ENCODE measurements at places on chromosomes 6 and 20.

DNA sequence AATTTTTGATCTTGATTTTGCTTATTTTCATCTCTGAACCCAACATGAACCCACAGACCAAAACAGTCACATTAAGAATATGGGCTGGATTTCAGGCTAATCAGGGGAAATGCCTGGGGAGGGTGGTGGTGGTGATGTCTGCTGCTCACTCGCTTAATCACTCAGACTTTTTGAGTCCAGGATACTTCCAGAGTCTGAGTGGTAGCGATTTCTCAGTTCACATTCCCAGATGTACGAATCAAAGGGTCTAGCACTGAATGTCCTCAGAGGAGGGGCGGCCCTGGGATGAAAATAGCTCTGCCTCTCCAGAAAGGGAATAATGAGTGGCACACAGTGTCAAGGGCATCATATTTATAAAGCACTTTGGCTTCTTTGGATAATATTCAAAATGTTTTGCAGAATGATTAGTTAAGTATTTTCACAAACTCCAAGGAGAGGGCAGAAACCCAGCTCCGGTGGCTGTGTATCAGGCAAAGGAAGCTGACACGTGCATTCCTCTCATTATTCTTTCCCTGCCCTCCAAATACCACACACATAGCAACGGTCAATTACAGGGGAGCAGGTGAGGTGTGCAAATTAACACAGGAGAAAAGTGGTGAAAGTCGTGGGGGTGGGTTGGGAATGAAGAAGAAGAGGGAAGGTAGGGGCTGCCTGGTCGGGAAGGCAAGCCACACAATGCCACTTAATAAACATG, 345.2 kb upstream of the RSPO3 start:
- H3K27ac ChIP-seq = no peak overlapping the region
- no peak for DNase-seq

DNA sequence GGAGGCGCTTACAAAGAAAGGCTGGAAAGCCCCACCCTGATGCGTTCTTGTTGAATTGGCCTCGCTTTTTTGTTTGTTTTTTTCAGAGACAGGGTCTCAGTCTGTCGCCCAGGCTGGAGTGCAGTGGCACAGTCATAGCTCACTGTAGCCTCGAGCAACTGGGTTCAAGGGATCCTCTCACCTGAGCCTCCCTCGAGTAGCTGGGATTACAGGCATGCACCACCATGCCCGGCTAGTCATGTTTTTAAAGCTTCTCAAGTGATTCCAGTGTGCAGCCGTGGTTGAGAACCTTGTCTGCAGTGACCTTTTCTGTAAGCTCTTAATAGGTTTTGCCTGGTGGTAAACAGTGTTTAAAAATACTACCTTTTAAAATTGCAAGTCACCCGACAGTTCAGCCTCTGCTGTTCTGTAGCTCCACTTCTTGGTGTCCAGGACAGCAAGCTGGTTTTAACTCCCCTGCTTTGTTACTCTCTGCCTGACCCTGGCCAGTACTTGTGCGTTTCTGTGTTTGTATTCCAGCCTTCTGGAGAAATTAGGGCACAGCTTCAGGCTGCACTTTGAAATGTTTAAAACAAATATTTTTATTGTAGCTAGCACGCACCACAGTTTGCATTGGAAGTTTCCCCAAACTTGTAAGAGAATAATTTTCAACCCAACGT, 54.4 kb downstream of the KDM1B start:
- no peak overlapping the region for H3K27ac ChIP-seq
- no peaks in the 10 kb centered on the region for H3K27me3 ChIP-seq
- no peak for DNase-seq
- no peaks in the 10 kb centered on the region for H3K4me1 ChIP-seq

DNA sequence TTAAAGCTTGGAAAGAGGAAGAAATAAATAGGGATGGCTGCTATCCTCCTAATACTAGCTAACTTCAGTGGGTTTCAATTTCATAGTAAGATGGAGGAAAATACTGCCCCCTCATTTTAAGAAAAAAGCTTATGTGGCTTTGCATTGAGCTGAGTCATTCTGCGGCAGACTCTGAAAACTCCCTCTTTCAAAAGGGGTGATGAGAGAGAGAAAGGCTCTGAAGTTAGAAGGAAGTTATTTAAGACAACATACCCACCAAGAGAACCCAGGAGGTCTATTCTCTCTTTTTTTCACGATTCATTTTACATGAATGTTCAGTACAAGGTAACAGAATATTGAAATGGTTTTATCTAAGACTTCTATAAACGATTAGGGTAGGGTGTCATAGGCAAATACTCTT, 4.5 kb downstream of the PRDM13 start:
- H3K4me1 ChIP-seq = no peaks in the 10 kb centered on the region
- H3K27ac ChIP-seq = no peak overlapping the region
- no peak overlapping the region for H3K4me3 ChIP-seq
- DNase-seq = no peak
- H3K27me3 ChIP-seq = peaks cover 36% of the 10 kb centered on the region
- H3K36me3 ChIP-seq = no peaks in the 10 kb centered on the region

DNA sequence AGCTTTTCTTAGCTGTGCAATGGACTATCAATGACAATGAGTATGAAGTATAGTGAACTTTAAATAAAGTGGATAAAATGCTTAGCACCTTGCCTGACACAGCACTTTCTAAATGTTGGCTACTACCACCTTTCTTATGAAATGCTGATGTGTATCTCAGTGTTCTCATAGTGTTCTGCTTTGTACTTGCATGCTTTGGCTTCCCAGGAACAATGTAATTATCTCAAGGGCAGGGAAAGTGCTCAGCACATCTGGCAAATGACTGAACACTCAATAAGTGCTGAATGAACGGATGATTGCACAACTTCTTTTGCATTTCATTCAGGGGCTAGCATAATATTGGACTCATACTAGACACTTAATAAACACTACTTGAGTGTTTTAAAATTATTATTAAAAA, 28.2 kb upstream of the NOX3 start:
- H3K27me3 ChIP-seq = no peaks in the 10 kb centered on the region
- H3K36me3 ChIP-seq = no peaks in the 10 kb centered on the region
- no peak for DNase-seq
- H3K4me1 ChIP-seq = no peaks in the 10 kb centered on the region

DNA sequence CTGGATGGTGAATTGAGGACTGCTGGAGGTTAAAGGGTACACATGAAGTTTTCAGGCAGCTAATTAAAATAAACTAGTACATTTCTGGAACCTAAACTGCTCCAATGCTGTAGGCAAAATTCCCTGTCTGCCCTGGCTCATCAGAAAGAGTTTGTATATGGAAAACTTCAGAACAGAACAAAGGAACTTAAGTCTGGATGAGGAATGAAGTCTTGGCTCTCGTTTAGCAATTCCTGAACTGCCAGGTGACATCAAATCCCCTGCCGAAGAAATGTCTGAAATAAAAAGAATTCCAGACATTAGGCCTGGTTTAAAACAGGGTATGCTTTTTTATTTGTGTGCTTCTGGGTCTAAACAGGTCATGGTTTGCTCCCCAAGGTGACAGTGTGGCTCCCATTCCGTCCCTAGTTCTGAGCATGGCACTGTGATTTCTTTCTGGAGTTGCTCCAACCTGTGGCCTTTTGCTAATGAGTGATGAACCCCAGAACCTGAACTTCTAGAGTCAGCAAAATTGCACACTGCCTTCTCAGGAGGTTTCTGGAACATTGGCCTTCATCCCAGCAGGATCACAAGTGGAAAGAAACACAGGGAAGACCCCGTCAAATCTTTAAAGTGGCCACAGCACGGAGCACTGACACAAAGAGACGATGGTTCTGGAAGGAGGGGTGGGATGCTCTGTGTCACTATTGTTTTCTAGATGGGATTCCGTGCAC, 129.4 kb upstream of the NAA20 start:
- peaks cover 70% of the 10 kb centered on the region for H3K4me1 ChIP-seq
- no peaks in the 10 kb centered on the region for H3K27me3 ChIP-seq
- 0 out of 2 replicates have a peak, but pooled peaks cover 6% of the 10 kb centered on the region for H3K36me3 ChIP-seq
- no peak for DNase-seq
- peak overlapping the region; percentile 91 for H3K27ac ChIP-seq
- peak overlapping the region; percentile 60 for H3K4me3 ChIP-seq

Data from PC-3 (cell line).